ENCODE measurements at places on chromosomes 4 and X.

- DNase-seq = no peak
Measured at GRCh38 chrX:118497180-118497818, 1.7 kb downstream of the DOCK11 start.

DNA sequence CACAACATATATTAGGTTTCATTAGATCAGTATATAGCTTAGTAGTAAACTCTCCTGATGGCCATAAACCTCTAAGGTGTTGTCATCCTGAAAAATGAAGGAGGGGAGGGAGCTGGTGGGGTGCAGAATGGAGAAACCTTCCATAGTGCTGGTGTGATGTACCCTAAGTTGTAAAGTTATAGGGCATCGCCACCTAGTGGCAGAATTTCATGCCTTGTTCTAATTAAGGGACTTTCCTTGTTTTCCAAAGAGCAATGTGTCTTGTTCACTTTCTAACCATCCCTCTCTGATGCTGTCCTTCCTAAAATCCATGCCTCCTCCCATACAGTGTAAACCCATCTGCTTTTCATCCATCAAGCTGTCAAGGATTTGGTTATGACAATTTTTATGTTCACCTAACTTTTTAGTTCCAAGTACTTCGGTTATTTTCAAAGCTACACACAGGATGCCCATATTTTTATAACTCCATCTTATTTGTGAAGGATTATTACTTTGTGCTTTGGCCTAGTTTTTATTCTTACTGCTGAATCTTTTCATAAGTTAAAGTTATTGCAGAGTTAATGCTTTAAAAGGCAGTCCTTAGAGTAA, 4.5 kb downstream of the NBDY start:
- DNase-seq = peak; percentile 70

GRCh38 chr4:182533964-182534363, 290.8 kb downstream of the TENM3 start:
- DNase-seq = no peak

GRCh38 chr4:125322366-125322730, 7.6 kb downstream of the FAT4 start:
- DNase-seq = no peak

DNA sequence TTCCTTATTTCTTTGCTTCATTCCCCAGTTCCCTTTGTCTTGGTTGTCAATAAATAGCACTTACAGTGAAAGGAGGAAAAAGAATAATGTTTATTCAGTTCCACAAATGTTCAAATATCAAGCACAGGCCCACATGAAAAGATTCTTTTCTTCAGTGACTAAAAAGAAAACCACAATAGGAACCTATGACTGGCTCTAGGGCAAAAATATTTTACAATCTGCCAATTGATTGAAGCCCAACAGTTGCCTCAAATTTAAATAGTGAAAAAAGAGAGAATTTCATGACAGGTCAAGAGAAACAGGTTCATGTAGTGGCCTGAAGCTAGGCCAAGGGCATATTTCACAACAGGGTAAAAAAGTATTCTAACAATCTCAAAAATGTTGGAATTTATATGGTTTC, 553.8 kb downstream of the CENPC start:
- no peak for DNase-seq

GRCh38 chrX:86322913-86323312, 174.7 kb downstream of the DACH2 start:
- DNase-seq = no peak

GRCh38 chrX:151384807-151385206, 12.2 kb upstream of the VMA21 start:
- DNase-seq = no peak

- no peak for DNase-seq
Measured at GRCh38 chr4:156957556-156957955, 14.0 kb downstream of the PDGFC start.

DNA sequence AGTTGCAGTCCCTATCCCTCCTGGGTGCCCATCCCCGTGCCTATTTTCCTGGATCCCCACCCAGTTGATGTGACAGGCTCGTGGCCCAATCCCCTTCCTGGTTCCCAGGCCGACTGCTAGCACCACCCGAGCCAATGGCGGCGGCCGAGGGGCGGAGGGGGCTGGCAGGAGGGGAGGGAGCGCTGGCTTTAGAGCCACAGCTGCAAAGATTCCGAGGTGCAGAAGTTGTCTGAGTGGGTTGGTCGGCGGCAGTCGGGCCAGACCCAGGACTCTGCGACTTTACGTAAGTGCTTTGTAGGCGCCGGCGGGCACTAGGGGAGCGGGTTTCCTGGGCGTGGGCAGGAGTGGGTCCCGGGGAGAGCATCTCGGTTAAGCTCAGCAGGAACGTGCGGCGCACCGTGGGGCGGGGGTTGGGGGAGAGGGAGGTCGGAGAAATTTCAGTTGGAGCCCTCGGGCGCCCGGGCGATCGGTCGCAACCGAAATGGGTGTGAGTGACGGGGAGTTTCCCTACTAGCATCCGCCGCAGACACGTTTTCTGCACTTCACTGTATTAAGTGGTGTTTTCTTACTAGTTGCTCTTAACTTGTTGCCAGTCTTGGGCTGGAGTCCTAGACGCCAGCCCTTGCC, at the start of gene PLS3:
Gene PLS3, plus strand, starts transcription at position 197 of the 627 bp plus-strand sequence. CDS start 49,077 bp downstream, outside the sequence.
- DNase-seq = no peak

- no peak for DNase-seq
Measured at GRCh38 chr4:102157984-102158383, 187.3 kb downstream of the SLC39A8 start.

DNA sequence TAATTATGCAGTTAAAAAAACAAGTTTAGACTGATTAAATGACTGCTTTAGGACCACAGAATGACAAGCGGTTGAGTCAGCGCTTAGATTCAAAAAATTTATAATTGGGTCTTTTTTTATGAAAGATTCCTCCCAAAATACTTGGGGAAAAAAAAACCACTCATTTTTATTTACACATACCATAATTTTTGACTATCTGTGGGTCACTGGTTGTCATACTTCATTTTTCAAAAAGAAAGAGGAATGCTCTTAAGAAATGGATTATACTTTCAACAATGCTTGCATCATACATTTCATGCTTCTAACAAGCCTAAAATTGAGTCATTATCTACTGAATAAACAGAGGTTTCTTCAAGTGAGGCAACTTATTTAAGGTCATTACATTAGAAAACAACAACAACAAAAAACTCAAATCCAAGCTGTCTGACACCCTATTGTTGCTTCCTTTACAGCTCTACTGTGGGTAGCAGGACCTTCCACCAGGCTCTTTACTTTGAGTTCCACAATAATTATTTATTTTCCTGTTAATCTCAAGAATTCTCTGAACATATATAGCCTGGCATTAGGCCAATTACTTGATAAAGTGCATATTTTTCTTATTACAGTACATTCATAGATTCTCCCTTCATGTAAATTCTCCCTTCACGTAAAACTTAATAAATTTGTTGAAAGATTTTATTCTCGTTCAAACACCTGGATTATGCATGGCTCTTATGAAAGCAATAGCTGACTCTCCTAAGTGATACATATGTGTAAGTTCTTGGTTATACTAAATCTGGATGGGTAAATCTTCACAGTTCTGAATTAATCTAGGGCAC, 445.5 kb downstream of the PCDH10 start:
- no peak for DNase-seq

DNA sequence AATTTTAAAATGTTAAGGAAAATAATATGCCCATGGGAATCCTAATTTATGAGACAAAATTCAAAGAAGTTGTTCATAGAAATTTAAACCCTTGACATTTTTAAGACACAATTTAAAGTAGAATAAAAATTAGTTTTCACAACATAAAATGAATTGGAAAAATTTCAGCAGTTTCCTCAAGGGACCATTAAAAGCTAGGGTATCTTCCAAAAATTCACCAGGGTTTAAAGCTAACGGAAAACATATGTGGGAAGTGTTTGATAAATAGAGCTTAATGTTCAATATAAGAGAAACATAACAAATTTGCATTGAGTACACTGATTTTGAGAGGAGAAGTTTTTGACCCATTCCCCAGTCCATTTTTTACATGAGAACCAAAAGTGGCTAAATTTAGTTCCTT, 228.9 kb upstream of the TTC29 start:
- no peak for DNase-seq

DNA sequence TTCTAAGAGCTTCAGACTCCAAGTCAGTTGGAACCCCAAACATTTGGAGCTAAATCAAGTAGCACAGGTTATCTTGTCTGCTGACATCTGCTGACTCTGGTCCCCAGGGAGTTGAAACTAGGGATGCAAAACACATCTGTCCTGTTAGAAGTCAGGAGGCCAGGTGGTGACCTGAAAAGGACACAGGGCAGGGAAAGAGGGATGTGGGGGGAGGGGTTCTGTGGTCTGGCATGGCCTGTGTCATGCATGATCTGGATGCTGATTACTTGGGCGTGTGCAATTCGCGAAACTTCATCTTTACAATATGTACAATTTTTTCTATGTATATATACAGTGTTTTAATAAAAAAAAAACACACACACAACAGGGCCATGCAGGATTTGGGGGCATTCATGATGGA, 55.3 kb downstream of the FHDC1 start:
- peak; percentile 46 for DNase-seq

DNA sequence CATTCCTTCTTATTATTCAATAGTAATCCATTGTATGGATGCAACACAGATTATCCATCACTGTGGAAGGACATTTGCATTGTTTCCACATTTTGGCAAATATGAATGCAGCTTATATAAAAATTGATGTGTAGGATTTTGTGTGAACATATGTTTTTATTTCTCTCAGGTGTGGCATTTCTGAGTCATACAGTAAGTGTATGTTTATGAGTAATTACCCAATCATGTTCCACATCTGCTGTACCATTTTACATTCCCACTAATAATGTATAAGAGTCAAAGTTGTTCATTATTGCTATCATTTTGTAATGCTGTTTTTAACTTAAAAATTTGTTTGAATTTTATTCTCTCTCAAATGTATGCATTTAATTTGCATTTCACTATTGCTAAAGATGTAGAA, 25.5 kb downstream of the MAGEA4 start:
- no peak for DNase-seq

GRCh38 chrX:43618366-43619205, 37.5 kb upstream of the MAOA start:
- DNase-seq = no peak

DNA sequence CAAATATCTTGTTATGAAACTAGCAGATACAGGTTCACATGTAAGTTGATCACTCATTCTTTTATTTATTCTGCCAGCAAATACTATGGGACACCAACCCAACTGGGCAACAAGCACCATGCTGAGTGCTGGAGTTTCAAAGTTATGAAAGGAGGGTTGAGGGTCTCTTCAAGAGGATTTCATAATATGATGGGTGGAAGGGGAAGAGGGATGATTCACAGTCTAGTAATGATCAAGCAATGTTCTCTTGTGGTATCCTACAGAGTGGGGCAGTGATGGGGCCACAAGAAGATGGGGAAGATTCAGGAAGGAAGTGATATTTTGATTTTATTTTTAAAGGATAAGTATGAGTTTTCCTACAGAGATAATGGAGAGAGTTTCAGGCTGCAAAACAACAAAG, 46.2 kb upstream of the TXK start:
- no peak for DNase-seq

DNA sequence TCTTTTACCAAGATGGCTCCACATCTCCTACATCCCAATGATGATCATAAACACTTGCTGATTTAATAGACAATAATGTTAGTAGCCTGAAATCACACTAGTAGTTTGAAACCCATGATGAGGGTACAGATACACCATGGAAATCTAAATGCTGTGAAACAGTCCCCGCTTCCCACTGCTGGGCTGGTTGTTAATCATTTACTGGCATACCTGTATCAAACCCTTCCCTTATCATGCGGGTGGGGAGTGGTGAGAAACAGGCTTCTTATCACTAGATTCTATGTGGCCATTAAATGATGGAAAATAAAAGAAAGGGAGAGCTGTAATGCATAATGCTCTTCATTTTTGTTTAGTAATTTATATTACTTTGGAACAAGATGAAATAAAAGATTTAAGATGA, 21.9 kb downstream of the MAOA start:
- DNase-seq = no peak

All from hematopoietic multipotent progenitor cell treated with erythropoietin and hydrocortisone succinate and interleukin-3 and kit ligand, for 8 days (in vitro differentiated cells).